ENCODE measurements at places on chromosomes 12 and 14.

DNA sequence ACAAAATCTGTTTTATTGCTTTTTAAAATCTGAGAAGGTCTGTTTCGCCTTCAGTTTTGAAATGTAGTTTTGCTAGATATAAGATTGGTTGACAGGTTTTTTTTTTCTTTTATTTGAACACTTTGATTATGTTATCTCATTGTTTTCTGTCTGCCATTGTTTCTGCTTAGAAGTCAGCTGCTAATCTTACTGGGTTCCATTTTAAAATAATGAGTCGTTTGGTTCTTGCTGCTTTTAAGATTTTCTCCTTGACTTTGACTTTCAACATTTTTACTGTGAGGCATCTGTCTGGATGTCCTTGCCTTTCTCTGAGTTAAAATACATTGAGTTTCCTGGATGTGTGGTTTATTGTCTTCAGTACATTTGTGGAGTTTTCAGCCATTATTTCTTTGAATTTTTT, 56.7 kb downstream of the ADIPOR2 start:
- DNase-seq: no peak

- DNase-seq: peak; percentile 77
These were observed 532 bp downstream of the FKBP11 start for GRCh38 chr12:48924617-48925303.

DNA sequence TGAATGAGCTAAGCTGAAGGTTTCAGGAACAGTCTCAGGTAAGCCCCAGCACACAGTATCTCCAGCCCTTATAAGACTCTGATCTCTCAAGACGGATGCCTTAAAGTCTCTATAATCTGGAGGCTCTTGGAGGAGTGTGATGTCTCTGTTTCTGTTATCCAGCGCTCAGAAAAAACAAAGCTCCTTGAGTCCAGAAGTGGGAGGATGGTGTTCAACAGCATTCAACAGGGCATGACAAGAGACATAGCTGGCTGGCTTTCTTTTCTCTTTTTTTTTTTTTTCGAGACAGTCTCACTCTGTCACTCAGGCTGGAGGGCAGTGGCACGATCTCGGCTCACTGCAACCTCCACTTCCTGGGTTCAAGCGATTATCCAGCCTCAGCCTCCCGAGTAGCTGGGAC, 31.6 kb upstream of the TESC start:
- DNase-seq: no peak

DNA sequence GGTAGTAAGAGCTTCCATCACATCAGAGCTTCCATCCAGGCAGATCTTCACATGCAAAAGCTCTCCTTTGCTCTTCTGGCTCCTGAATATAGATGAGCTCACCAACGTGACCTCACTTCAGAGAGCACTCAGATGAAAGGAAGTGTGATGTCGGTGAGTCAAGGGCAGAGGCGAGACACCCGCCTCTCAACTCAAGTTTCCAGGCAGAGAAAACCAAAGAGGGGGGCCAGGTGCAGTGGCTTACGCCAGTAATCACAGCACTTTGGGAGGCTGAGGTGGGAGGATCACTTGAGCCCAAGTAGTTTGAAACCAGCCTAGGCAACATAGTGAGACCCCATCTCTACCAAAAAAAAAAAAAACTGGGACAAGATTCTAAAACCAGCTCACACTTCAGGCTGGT, 126.9 kb downstream of the DUSP6 start:
- no peak for DNase-seq

DNA sequence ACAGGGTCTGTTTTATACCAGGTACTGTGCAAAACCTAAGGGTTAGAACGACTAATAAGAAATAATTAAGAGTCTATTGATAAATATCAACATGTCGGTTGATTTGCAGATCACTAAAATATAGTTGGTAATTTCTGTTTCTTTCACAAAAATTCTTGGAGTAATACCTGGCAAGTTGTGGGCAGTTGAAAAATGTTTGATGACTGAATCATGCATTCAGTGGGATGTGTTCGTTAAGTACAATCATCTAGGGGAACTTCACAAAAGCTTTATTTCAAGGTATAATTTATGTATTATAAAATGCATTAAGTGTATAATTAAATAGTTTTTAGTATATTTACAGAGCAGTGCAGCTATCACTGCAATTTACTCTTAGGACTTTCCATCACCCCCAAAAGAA, 120.0 kb downstream of the KCNA5 start:
- DNase-seq: no peak

- no peak for DNase-seq
These were observed 137.5 kb upstream of the CCND2 start for GRCh38 chr12:4135919-4136605.

- no peak for DNase-seq
These were observed 20.8 kb downstream of the ESRRB start for GRCh38 chr14:76396714-76397187.
